ENCODE measurements at places on chromosomes 5 and 9.

- no peak for DNase-seq
Observed at GRCh38 chr5:25027061-25027460, 382.3 kb upstream of the CDH10 start.

DNA sequence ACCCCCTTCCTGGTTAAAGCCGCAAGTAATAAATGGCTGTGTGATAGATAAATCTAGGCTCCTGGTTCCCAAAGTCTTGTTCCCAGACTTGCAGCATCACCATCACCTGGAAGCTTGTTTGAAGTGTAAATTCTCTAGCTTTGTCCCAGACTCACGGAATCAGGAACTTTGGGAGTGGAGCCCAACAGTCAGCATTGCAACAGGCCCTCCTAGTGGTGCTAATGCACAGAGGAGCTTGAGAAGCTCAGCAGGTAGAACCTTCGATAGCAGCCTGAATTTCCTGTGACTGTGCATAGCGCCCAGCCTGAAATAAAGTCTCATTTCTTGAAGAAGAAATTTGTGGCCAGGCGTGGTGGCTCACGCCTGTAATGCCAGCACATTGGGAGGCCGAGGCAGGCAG, 30.3 kb upstream of the MELK start:
- DNase-seq: no peak

DNA sequence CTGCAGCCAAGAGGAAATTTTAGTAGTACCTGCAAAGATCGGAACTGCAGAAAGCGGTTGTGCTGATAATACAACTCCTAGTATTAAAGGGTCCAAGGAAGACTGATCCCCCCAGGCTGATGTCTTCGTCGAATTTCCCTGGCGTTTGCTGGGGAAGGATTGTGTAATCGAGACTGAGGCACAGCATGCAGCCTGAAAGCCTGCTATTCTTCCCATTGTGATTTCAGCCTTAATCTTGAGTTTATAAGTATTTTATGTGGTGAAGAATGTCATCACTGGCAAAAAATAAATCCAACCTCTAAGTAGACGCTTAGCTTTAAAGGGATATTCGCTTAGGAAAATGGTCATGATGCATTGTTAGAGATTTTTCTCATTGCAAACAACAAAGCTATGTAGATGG, 21.3 kb upstream of the LMX1B start:
- DNase-seq: no peak

DNA sequence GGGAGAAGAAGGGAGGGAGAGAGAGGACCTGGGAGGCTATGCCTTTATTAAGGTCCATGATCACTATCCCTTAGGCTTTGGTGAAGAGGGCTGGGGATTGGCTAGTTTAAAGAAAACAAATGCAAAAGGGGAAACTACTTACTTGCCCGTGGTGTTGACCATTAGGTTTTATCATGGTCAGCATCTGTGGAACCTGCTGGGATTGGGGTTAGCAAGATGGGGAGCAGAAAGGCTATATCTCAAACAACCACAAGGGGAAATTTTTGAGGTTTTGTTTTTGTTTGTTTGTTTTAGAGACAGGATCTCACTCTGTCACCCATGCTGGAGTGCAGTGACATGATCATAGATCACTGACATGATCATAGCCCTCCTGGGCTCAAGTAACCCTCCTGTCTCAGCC, 9.0 kb upstream of the RAD23B start:
- DNase-seq: no peak

DNA sequence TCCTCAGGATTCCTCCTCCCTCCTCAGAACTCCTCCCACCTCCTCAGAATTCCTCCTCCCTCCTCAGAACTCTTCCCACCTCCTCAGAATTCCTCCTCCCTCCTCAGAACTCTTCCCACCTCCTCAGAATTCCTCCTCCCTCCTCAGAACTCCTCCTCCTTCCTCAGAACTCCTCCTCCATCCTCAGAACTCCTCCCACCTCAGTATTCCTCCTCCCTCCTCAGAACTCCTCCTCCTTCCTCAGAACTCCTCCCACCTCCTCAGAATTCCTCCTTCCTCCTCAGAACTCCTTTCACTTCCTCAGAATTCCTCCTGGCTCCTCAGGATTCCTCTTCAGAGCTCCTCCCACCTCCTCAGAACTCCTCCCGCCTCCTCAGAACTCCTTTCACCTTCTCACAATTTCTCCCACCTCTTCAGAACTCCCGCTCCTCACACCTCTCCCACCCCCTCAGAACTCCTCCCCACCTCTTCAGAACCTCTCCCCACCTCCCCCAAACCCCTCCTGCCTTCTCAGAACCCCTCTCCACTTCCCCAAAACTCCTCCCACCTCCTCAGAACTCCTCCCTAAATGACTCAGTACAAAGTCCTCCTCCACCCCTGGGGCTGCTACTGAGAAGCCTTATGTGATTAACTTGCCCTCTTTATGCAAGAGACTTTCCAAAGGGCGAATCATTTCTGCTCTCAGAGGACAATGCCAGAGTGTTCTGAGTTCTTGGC, 23.2 kb downstream of the SLC46A2 start:
- no peak for DNase-seq
